Activated T-cell treated with anti-CD3 and anti-CD28 coated beads, Interleukin-2, amount 50 U/mL, for 72 hours (primary cell): ENCODE measurements at places on chromosomes 11 and 22.

DNA sequence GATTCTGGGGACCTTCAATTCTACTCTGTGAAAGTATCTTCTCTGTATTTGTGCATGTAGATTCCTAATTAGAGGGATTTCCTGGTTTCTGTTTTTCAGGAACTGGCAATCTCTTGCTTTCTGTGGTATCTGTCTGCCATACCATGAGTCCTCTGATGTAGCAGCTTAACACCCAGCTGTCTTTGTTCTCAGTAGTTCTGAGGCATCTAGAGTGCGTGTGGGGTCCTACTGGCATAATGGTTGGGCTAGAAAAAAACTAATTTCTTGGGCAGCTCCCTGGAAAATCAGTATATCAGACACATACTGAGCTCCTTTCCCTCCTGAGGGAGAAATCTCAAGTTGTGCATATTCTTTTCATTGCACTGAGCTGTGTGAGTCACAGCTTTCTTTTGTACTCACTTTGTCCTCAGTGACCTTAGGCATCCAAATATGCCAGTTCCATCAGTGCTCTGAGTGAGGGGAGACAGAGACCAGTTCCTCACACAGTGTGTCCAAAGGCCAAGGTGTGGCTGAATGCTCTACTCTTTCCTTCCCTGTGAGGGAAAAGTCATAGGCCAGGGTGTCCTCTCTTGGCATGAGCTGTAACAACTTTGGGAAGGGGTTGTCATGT lies 35.5 kb upstream of the SLC22A24 start:
- no peak for DNase-seq

DNA sequence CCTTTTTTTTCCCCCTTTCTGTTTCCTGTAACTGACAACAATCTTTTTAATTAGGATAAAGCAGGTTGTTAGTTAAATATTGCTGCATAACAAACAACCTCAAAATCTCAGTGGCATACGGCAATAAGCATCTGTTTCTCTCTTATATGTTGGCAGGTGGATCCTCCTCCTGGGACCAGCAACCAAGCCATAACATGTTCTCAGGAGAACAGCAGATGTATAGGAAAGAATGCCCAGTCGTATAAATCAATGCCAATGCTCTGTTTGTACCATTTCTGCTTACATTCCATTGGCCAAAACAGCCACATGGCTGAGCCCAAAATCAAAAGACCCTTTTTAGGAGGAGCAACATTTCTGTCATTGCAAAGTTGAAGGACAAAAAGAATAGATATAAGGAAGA lies 445.7 kb downstream of the AASDHPPT start:
- no peak for DNase-seq

DNA sequence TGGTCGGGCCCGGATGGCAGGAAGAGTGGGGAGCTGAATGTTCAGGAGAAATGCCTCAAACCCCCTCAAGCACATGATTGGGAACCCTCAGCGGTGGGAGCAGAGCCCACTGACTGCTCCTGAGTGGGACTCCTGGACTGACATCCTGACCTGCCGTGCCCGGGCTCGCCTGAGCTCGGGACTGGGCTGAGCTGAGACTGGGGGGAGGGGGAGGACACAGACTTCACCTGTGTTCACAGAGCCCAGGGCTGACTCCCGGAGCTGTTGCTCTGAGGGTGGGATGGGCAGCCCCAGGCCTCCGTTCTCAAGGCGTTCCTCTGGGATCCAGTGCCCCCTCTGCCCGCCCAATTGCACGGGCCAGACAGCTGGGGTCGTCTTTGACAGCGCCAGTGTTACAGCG lies 24.6 kb downstream of the DAGLA start:
- no peak for DNase-seq

GRCh38 chr11:60743058-60743457 lies 13.6 kb upstream of the MS4A15 start:
- DNase-seq = no peak

DNA sequence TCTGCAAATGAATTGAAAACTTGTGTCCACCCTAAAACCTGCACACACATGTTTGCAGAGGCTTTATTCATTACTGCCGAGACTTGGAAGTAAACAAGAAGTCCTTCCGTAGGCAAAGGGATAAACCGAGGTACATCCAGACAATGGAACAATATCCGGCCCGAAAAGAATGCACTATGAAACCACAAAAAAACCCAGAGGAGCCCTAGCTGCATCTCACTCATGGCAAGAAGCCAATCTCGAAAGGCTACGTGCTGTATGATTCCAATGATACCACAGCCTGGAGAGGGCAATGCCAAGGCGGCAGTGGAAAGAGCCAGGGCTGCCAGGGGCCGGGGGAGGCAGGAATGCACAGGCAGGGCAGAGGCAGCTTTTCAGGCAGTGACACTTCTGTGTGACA lies 3.2 kb upstream of the MRPL23 start:
- DNase-seq = peak; percentile 0

DNA sequence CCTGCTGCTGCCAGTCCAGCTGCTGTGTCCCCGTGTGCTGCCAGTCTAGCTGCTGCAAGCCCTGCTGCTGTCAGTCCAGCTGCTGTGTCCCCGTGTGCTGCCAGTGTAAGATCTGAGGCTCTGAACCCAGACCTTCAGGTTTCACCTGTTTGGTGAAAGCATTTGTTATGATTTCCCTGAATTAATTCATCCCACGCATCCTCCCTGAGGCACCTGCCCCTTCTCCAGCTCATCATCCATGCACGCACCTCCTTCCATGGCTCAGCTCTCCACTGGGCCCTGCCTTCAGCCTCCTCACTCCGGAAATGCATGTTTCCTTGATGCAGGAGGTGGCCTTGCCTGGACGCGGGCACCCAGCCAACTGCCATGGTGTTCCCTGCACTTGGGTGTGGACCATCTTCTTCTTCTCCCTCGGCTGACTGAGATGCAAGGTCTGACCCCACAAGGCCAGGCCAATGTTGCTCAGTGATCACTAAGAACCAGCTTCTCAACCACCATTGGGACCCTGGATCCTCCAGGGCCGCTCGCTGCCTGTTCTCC lies 788 bp downstream of the KRTAP5-10 start:
- no peak for DNase-seq

GRCh38 chr22:39547587-39547947 lies 15.0 kb upstream of the RPS19BP1 start:
- no peak for DNase-seq

DNA sequence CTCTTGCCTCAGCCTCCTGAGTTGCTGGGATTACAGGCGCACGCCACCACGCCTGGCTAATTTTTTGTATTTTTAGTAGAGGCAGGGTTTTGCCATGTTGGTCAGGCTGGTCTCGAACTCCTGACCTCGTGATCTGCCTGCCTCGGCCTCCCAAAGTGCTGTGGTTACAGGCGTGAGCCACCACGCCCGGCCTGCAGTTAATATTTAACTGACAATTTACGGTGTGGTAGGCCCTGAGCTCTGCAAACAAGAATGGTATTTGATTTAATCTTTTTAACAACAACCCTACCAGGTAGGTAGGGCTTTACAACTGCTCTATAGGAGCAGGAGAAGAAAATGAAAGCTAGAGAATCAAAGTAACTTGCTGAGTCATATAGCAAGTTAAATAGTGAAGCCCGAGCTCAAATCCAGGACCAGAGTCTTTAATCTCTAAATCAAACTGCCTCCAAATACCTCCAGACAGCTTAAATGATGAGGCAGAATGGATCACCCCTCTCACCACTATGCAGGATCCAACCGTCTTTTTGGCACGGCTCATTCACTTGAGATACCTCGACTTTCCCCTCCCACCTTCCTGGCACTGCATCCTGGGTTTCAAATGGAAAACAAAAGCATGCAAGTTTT lies 9.4 kb downstream of the UEVLD start:
- DNase-seq = no peak

DNA sequence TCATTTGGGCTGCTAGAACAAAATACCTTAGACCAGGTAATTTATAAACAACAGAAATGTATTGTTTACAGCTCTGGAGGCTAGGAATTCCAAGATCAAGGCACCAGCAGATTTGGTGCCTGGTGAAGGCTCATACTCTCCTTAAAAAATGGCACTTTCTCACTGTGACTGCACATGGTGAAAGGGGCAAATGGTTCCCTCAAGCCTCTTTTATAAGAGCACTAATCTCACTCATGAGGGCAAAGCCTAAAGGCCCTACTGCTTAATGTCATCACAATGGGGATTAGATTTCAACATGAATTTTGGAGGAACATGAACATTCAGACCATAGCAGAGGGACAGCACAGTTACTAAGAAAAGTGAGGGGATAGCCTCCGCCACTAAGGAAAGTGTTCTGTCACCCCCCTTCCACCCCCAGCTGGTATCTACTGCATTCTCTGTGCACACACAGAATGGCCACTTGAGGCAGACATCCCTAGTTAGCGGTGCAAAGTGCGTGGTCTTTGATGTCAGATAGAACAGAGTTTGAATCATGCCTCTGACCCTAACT lies 47.2 kb upstream of the CEP295 start:
- no peak for DNase-seq

DNA sequence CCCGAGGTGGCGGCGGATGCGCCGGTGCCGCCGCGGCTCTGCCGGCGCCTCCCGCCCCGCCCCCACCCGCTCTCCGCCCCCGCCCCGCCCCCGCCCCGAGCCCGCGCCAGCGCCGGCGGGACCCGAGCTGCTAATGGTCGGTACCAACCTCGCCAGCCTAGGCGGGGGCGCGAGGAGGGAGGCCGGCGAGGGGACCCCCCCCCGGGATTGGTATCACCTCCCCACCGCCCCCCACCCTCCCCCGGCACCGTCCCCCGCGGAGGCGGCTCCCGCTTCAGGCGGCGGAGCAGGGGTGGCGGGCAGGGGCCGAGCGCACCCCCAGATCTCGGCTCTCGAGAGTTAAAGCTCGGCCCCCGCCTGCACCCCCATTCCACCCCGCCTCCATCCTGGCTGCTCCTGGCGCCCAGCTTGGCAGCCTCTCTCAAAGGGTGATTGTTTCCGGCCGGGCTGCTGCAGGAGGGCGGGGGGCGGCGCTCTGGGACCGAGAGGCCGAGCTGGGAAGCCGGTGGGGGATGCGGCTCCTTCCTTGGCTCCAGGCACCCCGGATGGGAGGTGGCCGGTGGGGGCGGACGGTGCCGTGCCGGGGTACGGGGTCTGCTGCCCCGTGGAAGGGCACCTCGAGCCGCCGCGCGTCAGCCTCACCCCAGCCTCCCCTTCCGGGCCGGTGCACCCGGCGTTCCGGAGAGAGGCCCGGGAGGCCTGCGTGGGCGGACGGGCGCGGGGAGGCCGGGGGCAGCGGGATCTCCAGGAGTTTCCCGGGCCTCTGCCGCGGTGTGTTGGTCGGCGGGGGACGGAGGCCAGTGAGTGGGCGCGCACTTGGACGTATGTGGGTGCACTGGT lies at the start of gene B3GAT1:
Gene B3GAT1 (minus strand): TSS at position 40 of the 840 bp plus-strand sequence. CDS start 24,583 bp downstream, outside the sequence.
- peak; percentile 21 for DNase-seq

- DNase-seq = no peak
These were observed 548 bp downstream of the FDXACB1 start for GRCh38 chr11:111878385-111878848.

GRCh38 chr11:123241874-123242543 lies 47.0 kb upstream of the CLMP start:
- no peak for DNase-seq

DNA sequence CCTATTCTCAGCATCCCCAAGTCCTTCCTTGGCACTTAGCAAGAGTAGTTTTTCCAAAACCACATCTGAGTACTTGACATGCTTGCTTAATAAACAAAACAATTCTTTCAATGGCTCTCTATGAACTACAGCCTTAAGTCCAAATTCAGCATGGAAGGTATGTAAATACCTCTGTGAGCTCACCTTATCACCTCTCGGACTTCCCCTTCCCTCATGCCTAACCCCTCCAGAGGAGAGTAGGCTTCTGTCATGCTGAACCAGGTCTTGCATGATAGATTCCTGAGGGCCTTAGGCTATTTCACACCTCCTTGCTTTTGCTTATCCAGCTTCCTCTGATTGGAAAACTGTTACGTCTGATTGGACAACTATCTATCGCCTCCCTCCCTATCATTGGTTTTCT lies 312.9 kb upstream of the CCDC90B start:
- no peak for DNase-seq

DNA sequence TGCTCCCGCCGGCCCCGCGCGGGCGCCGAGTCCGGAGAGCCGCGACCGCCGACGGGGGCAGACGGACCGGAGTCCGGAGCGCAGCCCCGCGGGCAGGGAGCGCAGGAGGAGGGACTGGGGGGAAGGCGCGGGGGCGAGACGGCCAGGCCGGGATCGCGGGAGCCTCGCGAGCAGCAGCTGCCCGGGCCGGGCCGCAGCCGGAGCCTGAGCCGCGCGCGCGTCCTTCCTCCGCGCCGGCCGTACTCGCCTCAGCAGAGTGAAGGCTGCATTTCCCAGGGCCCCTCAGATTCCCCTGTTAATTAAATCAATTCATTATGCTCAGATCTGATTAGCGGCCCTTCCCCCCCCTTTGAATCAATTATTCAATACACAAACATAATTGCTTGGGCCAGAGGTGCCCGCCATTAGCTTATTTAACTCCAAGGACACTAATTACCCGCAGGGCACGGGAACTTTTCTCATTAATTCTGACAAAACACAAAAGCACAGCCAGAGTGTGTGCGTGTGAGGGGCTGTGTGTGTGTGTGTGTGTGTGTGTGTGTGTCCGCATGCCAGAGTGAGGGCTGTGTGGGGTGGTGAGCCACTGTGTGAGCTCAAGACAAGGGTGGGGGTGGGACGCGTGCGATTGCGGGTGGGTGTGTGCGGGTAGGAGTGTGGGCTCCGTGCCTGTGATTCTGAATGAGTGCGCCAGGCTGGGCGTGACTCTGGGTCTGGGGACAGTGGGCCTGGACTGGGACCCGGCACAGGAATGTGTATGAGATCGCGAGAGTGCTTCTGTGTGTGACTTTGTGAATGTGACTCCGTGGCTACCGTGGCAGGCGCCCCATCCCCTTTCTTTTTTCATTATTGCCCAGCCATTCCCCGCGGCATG lies 5.1 kb upstream of the LMO1 start:
- DNase-seq = no peak

DNA sequence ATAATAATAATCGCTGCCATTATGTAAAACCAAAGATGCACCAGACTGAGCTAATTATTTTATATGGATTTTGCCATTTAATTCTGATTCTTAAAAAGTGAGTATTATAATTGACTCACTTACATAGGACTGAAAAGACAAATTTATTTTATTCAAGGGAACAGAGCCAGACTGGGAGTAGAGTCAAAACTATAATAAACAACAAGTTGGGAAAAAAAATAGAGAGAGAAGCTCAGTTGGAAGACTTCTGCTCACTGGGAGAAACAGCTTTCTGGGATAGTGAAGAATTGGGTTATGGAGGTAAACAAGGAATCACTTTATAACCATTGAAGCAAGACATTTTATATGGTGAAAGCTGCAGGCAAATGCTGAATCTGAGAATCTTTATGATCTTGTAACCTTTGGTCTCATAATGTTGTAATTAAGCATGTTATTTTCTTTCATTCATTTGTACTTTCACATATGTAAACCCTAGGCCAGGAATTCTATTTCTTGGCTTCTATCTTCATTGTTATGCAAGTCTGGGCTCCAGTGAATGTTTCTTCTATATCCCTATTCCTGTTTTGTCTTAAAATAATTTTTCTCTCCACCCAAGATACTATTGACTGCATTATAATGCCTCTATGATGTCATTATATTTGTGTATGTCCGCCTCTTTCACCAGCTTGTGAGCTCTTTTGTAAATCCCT lies 725.3 kb upstream of the CCDC179 start:
- no peak for DNase-seq

DNA sequence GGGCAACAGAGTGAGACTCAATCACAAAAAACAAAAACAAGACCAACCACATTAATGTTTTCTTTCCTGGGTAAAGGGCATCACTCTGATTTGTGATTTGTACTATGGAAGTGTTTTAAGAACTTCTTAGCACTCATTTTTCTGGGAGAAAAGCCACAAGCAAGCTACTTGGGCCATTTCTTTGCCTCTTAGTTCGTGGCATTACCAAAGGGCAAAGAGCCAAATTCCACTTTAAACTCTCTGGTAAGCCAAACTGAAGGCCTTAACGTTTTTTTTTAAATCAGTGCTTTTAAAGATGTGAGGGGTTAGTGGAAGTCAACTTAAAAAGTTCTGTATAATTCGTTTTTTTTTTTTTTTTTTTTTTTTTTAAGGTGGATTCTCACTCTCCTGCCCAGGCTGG lies 36.9 kb downstream of the CAT start:
- DNase-seq = no peak
